ENCODE measurements at places on chromosomes 7 and 10.

DNA sequence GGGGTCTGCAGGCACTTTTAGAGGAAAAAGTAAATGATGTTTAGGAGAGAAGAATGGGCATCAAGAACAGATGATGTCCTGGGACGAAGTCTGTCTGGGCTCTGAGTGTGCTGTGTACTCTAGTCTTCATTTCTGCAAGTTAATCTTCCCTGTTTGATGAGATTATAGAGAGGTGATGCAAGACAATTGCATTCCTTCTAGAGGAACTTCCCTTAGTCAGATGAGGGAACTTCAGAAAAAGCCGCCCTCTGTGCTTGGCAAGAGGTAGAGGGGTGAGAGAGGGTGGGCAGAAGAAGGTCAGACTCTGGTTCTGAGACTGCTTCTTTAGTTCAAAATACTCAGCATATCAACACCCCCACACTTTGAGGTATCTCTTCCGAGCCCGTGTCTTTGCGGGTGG is 797.9 kb downstream of the LRMDA start:
- DNase-seq = no peak

DNA sequence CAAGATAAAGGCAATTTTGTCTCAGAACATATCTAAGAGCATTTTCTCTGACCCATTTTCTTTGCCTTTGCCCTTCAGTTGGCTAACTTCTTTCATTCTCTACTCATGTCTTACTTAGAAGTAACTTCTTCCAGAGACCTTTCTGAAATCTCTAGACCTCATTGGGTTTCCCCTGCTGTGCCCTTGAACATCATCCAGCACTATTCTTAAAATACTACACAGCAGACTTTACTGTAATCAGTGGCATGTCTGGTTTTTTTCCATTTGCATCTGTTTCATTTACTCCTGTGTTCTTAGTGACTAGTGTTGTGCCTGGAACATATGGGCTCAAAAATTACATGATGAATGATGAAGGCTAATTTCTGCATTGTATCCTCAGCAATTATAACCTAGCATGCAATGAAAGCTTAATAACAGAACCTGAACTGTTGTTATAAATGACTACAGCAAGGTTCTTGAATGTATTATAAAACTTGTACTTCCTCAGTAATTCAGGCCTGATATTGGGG is 301.9 kb downstream of the CDK14 start:
- peak; percentile 64 for DNase-seq

DNA sequence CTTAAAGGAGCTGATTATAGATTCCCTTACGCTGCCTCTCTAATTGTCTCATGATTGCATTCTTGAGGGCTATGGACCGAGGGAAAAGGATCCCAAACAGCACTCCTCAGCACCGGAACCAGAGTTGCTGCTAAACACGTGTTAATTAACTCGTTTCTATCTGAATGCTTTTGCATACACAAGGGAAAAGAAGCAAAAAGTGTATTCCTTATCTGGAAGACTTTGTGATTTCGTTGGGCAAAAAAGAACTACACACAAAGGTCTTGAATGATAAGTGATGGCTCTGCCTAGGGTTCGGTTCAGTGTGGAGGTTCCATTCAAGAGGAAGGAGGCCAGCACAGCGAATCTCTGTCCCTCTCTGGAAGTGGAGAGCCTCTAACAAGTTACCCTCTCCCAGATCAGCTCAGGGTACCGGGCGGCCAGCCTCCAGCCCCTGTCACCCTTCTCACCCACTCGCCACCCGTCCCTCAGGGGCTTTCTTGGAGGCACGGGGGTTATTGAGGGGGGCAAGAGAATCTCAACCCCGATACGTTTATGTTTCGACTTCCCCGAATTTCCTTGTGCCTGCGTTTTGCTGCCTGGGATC is 515 bp upstream of the SLC4A2 start:
- peak; percentile 36 for DNase-seq

DNA sequence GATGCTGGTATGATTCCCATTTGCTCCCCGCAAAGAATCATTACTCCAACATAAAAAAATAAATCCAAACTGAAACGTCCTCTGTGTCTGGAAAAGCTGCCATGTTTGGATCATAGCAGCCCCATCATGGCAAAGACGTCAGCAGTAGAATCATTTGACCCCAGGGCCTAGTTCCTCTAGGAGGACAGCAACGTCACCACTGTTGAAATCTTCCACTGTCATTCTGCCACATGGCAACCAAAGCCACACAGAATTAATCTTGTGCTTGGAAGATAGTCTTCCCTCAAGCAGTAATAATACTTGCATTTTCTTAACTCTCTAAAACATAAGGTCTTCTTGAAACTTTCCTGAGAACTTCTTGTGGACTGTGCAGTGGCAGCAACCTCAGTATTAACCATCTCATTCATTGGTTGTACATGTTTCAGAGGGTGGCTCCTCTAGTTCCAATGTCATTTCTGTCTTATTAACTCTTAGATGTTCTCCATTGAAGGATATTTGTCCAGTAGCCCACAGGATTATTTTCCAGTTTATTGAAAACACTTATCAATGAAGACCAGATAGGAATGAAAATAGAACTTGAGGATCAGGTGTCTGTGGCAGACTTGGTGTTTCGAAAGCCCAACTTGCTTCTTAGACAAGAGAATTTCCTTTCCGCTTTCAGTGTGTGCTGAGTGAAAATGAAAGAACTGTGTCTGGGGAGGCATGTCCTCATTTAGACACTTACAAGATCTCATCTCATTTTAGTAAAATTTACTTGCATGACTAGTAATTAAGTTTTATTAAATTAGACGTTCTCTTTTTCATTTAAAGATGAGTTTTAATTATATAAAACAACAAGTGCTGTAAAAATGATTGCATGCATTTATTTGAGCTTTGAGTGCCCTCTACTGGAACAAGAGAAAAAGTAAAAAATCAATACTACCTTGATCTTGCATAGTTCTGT is 28.9 kb upstream of the INHBA start:
- peak; percentile 29 for DNase-seq
